ENCODE measurements at places on chromosomes 12 and 14.

- DNase-seq: no peak
Measured at GRCh38 chr12:60210756-60211155, 614.9 kb downstream of the SLC16A7 start.

DNA sequence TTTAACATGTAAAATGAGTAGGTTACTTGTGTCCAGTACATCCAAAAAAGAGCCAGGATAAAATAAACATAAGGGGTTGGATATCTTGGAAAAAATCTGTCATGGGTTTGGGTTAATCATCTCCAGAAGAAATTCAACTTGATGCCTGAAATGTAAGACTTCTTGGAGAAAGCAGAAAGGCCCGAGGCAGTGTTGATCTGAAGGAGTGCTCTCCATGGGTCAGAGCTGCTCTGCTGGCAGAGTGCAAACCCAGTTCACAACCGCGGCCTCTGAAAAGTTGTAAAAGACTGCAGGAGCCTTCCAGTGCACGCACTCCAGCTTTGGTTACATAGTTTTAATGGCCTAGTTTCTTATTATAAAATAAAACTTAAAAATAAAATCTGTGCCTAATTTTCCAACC, 97.3 kb upstream of the ALX1 start:
- no peak for DNase-seq

DNA sequence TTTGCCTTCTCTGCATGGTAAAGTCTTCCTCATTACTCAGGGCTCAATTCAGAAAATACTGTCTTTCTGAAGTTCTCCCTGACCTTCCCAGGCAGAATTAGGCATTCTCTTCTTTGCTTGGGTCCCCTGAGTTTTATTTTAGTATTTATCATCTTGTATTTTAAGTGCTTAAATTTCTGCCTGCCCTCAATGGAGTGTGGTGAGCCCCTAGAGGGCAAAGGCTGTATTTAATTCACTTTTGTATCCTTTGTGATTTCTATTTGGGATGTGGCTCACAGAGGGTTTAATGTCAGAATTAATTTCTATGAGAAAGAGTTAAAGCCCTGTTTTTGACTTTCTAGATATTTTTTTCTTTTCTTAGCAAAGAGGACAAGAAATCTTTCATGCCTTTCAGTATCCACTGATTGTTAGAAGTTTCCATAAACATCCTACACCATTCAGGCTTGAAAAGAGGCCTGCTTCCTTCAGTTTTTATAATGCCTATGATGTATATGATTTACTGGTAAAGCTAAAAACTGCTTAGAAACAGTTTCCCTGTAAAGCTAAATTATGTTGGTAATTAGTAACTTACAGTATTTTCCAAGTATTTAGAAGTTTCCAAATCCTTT, 55.6 kb upstream of the PTPRB start:
- DNase-seq: no peak

GRCh38 chr14:105091054-105091516, 25.9 kb upstream of the GPR132 start:
- no peak for DNase-seq

DNA sequence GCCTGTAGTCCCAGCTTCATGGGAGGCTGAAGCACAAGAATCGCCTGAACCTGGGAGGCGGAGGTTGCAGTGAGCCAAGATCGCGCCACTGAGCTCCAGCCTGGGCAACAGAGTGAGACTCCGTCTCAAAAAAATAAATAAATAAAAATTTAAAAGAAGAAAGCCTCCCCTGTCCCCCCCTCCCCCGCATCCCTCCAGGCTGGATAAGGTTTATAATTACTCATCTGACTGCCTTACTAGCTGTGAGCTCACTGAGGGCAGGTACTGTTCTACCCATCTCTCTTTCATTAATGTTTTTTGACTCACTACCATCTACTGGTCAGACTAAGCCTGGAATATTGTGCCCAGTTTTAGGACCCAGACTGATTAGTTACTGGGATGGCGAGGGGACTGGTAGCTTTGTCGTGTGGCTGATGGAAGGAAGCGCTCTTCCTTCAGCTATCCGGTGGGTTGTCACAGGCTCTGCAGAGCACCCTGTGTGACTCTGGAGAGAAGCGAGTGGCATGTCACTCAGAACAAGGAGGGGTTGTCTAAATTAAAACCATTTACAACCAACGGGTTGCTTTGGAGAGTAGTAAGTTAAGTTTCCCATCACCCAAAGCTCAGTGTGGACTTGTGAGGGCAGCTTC, 16.9 kb downstream of the EVL start:
- DNase-seq: no peak

Measured in stimulated activated CD4-positive, alpha-beta T cell treated with anti-CD3 and anti-CD28 coated beads, Interleukin-4, amount 100 ng/mL, for 24 hours (primary cell).